ENCODE measurements at places on chromosomes 2 and 18.

- DNase-seq: no peak
Observed at GRCh38 chr2:215447673-215448081, 11.8 kb upstream of the FN1 start.

DNA sequence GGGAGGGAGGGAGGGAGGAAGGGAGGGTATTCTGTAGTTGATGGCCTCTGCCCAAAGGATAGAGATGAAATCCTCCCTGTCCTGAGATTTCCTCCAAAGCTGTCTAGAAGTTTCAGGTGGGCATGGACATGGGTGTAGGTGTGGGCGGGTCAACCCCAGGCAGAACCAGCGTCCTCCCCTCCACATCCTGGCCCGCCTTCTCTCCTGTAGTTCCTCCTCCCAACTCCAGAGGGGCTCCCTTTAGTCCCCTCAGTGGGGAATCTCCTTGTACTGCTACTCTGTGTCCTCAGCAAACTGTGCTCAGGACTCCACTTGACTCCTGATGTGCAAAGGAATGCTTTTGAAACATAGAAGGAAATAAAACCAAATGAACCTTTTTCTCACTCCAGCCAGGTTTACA, 88.1 kb downstream of the MRPS9 start:
- DNase-seq: no peak

GRCh38 chr2:52976143-52976949, 791.3 kb upstream of the CHAC2 start:
- DNase-seq: no peak

- DNase-seq: no peak
Observed at GRCh38 chr18:58344080-58344670, 284.7 kb downstream of the ALPK2 start.

- DNase-seq: no peak
Observed at GRCh38 chr2:104502901-104503300, 351.0 kb upstream of the POU3F3 start.

DNA sequence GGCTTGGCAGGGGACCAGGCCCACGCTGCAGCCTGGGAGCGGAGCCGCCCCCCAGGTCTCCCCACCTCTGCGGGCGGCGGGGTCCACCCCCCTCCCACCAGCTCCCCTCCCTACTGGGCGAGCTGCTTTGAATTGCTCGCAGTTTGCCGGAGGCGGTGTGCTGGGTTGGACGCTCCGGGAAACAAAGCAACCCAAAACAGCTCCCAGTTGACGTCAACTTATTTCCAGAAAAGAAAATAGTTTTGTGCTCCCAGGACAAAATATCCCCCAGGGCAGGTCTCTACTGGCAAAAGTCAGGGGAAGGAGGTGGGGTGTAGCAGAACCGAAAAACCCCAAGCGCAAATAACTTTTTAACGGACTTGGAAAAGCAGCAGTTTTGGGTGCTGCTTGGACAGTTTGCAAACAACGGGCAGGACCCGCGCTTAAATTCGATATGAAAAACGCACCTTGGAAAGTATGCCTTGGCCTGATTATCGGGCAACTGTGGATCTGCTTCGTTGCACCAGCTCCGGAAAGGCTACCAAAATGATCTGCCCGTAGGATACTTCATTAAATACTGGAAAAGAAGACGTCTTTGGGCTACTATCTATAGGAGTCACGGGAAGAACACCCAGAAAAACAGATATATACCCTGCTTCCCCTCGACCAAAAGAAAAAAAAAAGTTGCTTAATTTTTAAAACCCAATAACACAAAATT, 2.8 kb upstream of the KCTD1 start:
- no peak for DNase-seq

GRCh38 chr2:168684921-168685599, 117.4 kb upstream of the NOSTRIN start:
- no peak for DNase-seq

- no peak for DNase-seq
Observed at GRCh38 chr18:25470062-25470461, 118.1 kb upstream of the ZNF521 start.

All from cerebellar nuclear complex (tissue), 1 donor.